ENCODE measurements at places on chromosomes 2 and 18.

DNA sequence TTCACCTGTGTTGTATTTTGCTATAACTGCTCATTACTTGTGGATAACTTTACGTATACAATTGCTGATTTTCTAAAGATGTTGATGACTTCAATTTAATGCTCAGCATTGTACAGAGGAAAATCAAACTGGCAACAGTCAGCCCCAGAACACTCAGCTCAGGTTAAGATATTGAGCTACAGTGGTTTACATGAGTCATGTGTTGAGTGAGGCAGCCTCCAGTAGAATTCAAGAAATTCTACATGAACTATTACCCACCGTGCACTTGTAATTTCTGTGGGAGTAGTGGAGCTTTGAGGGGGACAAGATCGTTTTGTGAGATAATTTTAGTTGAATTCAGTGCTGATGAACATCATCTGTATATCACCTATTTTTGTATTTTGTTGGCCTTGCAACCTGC is 292.3 kb downstream of the ALPK2 start:
- no peak for DNase-seq

DNA sequence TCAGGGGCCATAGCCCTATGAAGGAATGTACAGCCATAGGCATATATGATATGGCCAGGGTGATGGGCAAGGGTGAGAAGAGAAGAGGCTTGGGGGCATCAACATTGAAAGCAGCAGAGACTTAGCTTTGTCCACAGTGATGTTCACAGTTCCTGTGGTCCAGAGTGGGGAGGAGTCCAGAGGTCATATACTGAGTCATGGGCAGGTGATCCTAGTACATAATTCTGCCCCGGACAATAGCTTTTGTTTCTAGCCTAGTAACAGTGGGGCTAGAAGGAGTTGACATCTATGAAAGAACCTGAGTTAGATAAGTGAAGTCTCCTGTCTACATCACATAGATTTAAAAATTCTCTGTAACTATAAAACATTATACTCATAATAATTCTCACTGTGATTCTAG is 496.3 kb upstream of the TNP1 start:
- DNase-seq: no peak

- no peak for DNase-seq
Observed at GRCh38 chr2:230569298-230569697, 143.3 kb upstream of the CAB39 start.

DNA sequence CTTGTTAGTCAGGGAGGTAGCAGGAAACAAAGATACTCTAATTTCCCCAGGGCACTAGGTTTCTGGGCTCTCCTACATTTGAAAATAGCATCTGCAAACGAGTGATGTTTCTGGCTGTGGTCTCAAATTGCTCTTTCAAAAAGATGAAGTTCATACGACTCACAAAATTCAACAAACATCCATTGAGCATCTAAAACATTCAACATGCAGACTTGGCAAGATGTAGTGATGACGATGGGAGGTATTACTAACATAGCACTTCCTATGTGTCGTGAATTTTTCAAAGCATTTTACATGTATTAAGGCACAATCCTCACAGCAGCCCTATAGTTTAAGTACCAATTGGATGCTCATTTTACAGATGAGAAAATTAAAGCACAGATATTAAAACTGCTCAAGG is 5.2 kb downstream of the CCBE1 start:
- DNase-seq: no peak

DNA sequence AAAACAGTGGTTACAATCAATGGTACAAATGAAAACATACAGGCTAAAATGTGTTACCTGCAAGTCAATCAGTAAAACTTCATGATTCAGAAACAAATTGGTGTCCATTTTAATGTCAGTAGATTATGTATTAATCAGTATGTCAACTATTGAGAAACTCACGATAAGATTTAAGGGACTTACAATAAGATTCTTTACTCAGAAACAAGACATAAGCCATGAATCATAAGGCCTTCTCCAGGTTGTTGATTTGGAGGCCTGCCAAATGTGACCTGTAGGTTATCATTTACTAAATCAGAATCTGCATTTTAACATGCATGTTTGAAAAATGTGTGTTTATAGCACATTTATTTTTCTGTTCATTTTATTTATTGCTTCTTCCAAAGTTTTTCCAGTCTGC is 623.1 kb downstream of the CCDC85A start:
- no peak for DNase-seq

- DNase-seq: no peak
Observed at GRCh38 chr2:238754259-238754658, 93.6 kb upstream of the TWIST2 start.

GRCh38 chr2:196170606-196171247 is 651 bp downstream of the STK17B start:
- peak; percentile 53 for DNase-seq

- DNase-seq: no peak
Observed at GRCh38 chr18:7757175-7757574, 190.1 kb downstream of the PTPRM start.

- DNase-seq: no peak
Observed at GRCh38 chr2:96631804-96632435, 6.2 kb downstream of the KANSL3 start.

GRCh38 chr18:47247416-47248114 is 3.9 kb downstream of the SKOR2 start:
- DNase-seq: no peak

GRCh38 chr2:2886922-2887321 is 490.7 kb downstream of the EIPR1 start:
- no peak for DNase-seq

DNA sequence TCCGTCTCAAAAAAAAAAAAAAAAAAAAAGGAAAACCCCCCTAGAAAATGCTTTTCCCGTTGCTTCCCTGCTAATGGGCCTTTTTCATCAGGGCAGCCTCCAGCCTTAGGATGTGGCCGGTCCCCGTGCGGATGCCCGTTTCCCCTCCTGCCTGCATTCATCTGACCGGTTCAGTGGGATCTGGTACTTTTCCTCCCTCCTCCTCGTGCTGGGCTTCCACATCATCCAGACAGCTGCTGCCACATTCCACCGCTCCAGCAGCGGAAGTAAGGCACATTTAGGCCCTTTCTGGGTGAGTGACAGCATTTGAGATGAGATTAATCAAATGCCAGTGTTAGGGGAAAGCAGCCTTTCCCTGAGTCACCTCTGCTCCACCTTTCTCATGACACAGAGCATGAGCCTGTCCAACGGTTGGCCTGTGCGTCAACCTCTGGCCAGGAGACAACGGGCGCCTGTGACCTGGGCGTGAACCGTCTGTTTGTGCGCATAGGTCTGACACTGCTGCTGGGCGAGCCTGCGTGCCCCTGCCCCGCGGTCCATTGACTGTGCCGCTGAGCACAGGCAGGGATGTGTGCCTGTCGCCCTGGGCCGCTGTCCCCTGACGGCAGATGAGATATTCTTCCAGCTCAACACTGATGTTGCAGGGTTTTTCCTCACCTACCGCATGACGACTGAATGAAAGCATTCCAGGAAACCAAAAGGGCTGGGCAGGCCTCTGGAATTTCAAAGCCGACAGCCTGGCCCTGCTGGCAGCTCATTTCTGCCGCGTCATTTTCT is 174.0 kb downstream of the TGIF1 start:
- DNase-seq: peak; percentile 71

DNA sequence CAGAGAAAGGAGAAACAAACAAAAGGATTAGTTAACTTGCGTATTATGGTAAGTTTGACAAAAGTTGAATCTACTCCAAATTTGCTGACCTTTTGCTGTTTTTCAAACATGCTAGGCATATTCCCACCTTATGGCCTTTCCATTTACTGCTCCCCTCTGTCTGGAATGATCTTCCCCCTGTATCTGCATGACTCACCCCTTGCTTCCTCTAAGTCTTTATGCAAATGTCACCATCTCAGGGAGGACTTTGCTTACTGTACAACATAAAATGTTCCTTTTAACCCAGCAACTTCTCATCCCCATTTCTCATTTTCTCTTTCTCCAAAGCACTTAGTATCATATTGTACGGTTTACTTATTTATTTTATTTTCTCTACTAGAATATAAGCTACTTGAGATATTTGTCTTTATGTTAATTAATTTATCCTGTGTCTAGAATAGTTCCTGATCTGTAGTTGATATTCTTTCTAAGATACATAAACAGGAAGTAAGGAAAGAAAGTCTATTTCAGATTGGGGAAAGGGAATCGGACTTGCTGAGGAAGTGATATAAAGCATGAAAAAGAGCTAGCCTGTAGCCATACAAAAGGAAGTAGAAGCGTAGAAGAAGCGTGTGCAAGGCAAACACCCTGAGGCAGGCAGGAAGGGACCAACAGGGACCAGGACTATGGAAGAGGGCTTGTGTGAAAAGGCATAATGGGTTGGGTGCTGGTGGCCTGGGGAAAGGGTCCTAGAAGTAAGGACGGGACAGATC is 144.9 kb upstream of the ERBB4 start:
- DNase-seq: peak; percentile 25

- DNase-seq: no peak
Observed at GRCh38 chr18:69250305-69251151, 150.2 kb upstream of the DOK6 start.

DNA sequence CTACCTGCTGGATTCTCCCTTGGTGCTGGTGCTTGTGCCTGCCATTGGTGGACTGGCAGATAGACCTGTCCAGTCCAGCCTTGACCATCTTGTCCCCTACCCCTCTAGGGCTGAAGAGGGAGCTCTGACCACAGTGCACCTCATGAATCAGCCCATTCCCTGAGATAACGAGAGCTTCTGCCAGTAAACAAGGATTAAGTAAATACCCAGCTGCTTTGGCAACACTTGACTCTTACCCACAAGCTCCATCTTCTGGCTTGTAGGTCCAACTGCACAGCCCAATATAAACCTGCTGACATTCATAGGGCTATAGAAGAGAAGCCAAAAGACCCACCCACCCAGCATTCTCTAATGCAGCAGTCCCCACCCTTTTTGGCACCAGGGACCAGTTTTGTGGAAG is 186.4 kb downstream of the PIK3C3 start:
- no peak for DNase-seq

DNA sequence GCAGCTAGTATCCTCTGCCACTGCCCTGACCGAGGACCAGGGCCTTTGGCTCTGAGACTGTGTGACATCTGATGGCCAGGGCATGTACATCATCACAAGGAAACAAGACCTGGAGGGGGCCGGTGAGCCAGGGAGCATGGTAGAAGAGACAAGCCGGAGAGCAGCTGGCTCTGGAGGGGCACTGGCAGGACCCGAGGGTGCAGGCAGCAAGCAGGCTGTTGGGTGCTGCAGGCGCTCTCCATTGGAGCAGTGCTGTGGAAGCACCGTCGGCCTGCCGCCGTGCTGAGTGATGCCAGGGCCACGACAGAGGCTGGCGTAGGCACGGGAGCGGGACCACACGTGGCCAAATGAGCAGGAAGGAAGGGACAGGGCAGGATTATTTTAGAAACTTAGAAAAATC is 335.2 kb downstream of the GBX2 start:
- no peak for DNase-seq

- peak; percentile 74 for DNase-seq
Observed at GRCh38 chr2:237700512-237701032, 73.2 kb downstream of the LRRFIP1 start.

GRCh38 chr2:63046552-63046951 is 4.1 kb upstream of the OTX1 start:
- no peak for DNase-seq

DNA sequence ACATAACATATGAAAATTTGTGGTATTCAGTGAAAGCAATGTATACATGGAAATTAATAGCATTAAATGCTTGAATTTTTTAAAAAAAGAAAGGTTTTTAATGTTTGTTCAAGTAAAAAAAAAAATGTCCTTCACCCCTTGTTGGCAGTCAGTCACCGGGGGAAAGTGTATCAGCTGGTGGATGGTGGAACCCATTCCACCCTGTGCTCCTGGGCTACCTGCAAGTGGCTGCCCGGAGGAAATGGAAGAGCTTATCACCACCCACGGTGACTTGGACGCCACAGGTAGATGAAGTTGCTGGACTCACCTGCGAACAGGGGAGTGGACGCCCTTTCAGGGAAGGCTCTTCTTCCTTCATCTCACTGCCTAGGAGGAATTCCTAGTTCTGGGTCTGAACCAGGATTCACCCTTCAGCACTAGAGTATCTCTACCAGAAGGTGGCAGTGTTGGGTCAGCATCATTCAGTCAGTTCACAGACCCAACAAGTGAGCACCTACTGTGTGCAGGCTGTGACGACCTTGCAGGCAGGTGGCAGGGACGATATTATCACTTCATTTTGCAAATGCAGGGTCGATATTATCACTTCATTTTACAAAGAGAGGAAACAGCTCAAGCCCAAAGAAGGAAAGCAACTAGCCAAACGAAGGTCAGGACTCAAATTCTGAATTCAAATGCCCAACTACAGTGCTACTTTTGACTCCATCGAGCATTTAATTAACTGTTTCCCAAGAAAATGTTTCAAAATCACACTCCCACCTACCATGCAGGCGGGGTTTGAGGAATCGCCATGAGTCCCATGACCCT is 35.8 kb downstream of the CIB4 start:
- peak; percentile 55 for DNase-seq

- DNase-seq: no peak
Observed at GRCh38 chr2:212730994-212731393, 192.4 kb upstream of the ERBB4 start.

GRCh38 chr2:226636586-226636985 is 163.0 kb downstream of the IRS1 start:
- DNase-seq: no peak

DNA sequence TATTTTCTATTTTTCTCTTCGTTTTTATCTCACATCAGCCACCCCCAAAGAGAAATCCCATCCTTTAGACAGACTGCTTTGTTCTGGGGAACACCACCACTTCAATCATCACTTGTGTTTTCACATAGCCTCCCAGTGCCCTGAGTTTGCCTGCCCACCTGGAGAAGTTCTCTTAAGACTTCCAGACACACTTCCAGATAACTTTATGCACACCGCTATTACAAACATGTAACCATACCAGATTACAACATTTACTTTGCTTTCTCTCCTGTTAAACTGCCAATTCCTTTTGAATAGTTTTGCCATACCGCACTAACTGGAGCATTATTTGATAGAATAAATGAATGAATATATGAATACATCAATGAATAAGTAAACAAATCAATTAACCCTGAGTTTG is 1353.6 kb downstream of the DPP10 start:
- DNase-seq: no peak

DNA sequence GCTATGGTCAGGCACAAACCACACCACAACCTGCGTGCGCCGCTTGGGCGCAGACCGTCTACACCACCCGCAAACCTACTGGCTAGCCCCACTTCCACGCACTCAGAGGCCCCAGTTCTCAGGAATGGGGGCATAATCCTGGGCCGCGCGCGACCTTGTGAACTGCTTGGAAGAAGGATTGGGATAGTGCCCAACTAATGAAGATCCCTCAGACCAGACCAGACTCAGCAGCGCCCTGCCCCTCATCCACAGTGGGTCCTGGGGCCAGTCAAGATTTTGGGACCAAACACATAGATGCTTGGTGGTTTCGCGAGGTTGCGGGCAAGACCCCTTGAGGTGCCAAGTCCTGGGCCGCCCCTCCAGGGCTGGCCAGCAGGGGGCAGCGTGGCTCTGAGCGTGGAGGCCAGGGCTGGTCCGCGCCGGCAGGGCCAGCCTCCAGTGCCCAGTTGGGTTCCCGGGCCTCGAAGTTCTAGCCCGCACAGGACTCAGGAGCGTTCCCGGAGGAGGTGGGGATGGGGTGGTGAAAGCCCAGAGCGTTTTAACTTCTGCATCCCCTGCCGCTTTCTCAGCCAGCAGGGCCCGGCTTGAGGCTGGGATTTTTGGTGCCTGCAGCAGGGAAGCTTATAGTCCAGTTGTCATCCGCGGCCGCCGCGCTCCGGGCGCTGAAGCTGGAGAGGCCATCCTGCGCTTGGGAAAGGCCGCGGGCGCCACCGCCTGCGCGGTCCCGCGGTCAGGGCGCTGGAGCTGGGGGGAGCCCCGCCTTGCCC is 8.3 kb downstream of the OSR1 start:
- peak; percentile 60 for DNase-seq

- DNase-seq: no peak
Observed at GRCh38 chr2:142270291-142270690, 139.5 kb upstream of the LRP1B start.
